ENCODE measurements at places on chromosomes 6 and 20.
A peak's percentile ranks its signal among the peaks of the same experiment; 100 is the strongest.

GRCh38 chr6:16512544-16513290, 248.5 kb downstream of the ATXN1 start:
- no peak for DNase-seq

DNA sequence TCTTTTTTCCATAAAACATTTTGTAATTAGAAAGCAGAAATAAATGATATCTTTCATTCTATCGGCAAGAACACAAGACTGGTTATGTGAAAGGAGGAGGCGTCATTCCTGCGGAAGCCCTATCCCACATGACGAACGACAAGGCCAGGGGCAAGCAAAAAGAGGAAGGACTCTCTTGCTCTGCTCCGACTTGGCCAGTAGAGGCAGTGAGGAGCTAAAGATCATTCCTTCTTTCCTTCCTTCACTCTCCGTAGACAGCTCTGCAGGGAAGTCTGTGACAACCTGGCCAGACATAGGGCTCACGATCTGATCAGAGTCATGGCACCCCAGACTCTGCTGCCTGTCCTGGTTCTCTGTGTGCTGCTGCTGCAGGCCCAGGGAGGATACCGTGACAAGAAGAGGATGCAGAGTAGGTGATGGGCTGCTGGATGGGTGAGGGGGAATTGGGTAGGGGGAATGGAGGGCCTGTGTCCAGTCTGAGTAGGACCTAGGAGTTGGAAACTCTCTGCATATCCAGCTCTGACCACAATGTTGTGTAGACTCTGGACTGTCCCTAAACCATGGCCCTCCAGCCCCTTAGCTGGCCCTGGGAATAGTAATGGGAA, at the start of gene WFDC10A:
Gene WFDC10A, plus strand, starts transcription at position 244 of the 605 bp plus-strand sequence. Its CDS starts 75 bp downstream, at position 319.
- no peak for DNase-seq

GRCh38 chr6:144405163-144405562, 120.0 kb downstream of the UTRN start:
- no peak for DNase-seq

GRCh38 chr6:124535746-124536145, 426.5 kb upstream of the RNF217 start:
- DNase-seq = no peak

DNA sequence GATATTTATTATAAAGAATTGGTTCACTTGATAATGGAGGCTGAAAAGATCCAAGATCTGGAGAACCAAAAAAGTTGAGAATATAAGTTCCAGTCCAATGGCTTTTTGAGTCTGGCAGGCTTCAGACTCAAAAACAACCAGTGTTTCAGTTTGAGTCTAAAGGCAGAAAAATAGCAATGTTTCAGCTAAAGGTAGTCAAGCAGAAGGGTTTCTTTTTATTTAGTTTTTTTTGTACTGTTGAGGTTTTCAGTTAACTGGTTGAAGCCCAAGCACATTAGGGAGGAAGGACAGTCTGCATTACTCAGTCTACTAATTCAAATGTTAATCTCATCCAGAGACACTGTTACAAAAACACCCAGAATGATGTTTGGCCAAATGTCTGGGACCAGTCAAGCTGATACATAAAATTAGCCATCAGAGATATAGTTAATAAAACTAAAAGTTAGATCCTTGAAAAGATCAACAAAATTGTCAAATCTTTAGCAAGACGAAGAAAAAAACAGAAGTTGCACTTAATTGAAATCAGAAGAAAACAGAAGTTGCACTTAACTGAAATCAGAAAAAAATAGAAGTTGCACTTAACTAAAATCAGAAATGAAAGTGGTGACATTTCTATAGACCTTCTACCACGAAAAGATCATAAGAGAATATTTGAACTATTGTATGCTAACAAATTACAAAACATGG, 980.3 kb upstream of the FLRT3 start:
- DNase-seq = no peak

DNA sequence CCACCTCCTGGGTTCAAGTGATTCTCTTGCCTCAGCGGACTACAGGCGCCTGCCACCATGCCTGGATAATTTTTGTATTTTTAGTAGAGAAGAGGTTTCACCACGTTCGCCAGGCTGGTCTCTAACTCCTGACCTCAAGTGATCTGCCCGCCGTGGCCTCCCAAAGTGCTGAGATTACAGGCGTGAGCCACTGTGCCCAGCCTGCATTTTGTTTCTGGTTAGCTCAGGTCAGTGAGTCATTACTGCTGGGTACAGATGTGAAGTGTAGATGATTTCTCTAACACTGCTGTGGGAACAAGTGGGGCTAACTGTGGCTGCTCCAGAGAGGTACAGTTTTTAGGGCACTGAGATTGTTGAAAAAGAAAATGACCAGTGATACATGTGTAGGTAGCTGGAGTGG, 188.6 kb downstream of the PRL start:
- no peak for DNase-seq

DNA sequence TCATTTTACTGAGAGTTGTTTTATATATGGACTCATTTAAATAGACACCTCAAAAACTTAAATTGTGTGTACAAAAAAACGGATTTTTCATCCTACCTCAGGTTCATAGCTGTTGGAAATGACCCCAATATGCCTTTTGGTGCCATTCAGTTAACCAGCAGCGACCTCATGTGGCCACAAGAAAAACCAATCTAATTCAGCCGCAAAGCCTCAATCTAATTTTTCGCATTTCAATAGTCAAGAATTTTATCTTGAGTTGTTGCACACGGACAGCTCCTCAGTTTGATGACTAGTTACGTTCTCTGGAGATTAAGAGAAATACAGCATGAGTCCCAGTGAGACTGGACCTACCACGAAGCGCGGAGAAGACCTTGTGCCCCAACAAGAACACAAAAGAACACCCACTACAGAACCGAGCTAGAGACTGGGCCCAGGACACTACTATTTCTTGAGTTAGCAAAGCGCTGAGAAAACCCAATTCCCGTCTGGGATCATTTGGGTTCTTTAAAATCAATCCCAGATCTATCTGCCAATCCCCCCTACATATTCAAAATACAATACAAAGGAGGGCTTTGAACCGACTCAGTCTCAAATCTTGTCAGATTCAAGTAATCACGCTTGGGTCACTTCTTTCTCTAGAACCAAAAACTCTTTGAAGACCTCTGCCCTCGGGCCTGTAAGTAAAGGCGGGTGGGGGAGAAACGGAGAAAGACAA, 1.1 kb downstream of the TCP11 start:
- DNase-seq = peak; percentile 54

DNA sequence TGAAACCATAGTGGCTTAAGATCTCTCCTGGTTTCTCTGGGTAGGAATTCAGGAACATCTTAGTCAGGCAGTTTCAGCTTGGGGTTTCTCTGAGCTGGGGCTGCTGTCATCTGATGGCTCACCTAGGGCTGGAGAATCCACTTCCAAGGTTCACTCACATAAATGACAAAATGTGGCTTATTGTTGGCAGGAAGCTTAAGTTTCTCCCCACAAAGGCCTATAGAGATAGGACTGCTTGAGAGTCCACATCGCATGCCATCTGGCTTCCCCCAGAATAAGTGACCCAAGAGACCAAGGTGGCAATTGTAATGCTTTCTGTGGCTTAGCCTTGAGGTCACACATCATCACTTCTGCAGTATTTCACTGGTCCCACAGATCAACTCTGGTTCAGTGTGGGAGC, 131.4 kb downstream of the EDN1 start:
- DNase-seq = no peak

DNA sequence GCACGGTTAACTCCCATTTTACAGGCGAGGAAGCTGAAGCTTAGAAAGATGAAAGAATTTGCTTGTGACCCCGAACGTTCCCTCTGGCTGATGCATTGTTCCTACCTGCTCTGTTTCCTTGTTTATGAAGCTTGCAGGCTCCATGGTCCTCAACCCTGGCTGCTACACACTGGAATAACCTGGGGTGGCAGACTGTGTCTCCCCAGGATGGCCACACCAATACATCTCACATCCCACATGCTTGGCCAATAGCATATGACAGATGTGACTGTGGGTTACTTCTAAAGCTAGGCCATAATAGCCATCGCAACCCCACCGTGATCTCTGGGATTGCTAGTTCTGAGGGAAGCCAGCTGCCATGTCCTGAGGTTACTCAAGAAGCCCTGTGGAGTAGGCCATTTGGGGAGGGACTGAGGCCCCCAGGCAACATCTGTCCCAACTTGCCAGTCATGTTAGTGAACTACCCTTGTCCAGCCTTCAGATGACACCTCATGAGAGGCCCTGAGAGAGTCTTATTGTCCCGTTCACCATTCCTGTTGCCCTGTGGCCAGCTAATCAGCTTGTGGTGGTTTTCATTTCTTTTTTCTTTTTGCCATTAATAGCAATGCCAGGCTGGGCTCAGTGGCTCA, 6.7 kb upstream of the FAM110A start:
- DNase-seq = no peak

GRCh38 chr6:169997187-169997929, 245.9 kb downstream of the ERMARD start:
- DNase-seq = no peak

DNA sequence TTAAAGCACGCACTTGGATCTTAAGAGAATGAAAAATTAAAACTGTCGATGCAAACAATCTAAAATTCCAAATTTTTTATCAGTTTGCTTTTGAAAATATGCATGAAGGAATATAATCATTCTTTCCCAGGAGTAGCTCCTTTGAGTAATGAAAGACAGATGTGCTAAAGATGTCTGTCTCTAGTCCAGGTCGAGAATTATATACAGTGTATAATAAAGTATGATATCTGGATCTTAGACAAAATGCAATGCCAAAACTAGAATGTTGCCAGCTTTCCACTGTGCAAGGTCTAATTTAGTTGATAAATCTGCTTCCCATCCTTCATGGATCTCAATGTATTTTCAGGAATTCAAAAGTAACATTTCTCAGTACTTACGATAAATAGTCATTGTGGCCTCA, 65.1 kb upstream of the ADGRG6 start:
- peak; percentile 19 for DNase-seq

DNA sequence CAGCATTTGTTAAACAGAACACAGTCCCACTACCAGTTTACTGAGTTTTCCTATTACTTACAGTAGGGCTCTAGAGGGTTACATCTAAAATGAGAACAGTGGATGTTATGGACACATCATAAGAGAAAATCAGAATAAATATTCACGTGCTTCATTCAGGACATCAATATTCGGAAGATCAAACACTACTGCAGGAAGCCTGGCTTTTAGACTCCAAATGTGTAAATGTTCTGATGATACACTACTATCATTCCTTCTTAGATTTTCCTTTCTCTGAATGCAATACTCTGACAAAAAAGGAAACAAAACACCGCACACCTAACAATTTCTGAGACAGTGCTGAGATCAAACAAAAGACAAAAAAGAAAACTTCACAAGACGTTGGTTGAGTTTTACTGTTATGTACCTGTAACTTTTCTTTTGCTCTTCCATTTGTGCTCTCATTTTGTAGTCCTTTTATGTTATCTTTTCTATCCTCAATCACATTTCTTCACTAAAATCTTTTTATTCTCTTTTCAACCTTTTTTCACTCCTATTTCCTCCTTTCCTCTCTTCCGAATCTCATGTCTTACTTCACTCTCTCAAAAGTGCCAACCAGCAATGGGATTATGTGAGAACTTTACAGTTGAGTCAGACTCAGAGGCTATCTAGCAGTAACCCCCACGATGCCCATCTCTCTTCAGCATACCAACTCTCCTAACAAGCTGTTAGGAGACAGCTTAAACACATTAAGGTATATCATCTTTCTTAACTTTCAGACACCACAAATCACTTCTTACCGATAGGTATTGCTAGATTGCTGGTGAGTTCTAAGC, 1.7 kb downstream of the FAM184A start:
- DNase-seq = no peak

GRCh38 chr20:49668181-49668877, 45.3 kb downstream of the B4GALT5 start:
- DNase-seq = no peak

- DNase-seq = no peak
Measured at GRCh38 chr6:43833996-43834390, 64.0 kb downstream of the VEGFA start.

DNA sequence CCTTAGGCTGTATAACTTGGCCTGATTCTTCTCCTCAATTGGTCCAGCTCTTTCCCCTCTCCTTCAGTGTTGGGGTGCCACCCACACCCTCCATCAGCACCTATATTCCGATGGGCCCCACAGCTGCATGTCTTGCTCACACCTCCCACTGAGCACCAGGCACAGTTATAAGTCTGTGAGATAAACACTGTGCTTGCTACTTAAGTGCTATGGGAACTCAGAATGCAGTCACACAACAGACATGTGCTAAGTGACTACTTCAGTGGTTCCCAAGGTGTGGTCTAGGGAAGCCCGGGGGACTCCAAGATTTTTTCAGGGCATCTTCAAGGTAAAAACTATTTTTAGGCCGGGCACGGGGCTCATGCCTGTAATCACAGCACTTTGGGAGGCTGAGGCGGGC, 7.3 kb downstream of the ZC3H12D start:
- no peak for DNase-seq

GRCh38 chr20:13220904-13221297, at the start of gene ISM1:
Gene ISM1, plus strand, starts transcription at chr20:13221274. Its CDS starts 503 bp downstream, at chr20:13221777.
- DNase-seq = no peak

GRCh38 chr6:63904650-63905248, 269.1 kb downstream of the PHF3 start:
- no peak for DNase-seq

DNA sequence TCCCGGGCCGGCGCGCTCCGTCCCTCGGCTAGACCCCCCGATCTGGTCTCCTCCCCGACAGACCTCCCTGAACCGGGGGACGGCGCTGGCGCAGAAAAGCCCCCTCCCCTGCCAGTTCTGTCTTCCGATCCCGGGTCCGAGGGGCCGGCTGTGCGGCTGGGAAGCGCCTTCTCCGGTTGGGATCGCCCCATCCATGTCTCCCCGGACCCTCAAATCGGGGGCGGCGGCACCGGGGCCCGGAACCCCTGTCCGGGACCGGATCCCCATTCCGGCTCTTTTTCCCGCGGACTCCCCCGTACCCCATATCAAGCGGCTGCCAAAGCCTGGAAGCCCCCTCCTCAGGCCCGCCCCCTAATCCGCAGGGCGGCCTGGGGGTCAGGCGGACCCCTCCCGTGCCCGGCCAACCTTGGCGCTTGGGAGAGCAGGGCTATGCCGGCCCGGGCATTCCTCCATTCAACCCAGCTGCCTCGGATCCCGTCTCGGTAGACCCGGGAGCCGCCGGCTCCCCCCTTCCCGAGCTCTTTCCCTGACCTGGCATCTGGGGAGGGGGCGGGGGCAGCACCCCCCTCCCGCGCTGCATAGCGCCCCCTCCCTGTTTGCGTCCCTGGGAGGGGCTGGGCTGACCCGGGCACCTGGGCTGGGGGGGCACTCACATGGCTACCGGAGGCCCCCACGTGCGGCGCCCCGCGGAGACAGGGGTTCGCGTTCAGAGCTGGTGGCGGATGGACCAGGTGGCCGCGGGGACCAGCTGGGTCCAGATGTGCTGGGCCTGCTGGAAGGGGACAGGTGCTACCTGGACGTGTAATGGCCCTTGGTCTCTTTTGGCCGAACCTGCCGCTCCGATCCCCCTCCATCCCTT, 643 bp downstream of the DLGAP4 start:
- no peak for DNase-seq

GRCh38 chr6:159053781-159054398, 9.1 kb upstream of the TAGAP start:
- no peak for DNase-seq

GRCh38 chr6:39821742-39822532, 29.8 kb downstream of the DAAM2 start:
- DNase-seq = no peak

GRCh38 chr6:4853782-4854511, 77.7 kb downstream of the CDYL start:
- no peak for DNase-seq
